ENCODE measurements at places on chromosomes 6 and 20. TPM values are rescaled to one million over a fixed set of nuclear protein-coding genes. Genes with fewer than 3 reads are reported as not detected.

- peak; percentile 10 for DNase-seq
Observed at GRCh38 chr6:130724089-130724488, 103.1 kb upstream of the SMLR1 start.

PGBD1 gene
- total RNA-seq: 1.5 TPM

GHRH gene
- not detected for total RNA-seq

DNA sequence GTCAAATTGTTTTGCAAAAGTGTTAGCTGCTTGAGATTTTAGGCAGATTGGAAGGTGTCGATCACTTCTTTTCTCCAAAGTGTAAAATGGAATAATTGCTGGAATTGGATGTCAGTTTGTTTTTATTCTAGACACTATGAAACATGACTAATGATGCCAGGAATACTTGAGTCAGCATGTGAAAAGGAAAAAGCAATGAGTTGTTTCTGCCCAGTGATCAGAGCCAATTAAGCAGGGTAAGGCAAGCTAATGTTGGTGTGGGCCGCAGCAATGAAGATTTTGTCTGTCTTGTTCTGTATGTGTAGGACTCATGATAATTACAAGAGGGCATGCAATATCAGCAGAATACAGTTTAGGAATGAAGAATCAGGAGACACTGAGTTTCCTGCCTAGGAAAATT lies 110.3 kb downstream of the CARMIL1 start:
- DNase-seq: no peak

DNA sequence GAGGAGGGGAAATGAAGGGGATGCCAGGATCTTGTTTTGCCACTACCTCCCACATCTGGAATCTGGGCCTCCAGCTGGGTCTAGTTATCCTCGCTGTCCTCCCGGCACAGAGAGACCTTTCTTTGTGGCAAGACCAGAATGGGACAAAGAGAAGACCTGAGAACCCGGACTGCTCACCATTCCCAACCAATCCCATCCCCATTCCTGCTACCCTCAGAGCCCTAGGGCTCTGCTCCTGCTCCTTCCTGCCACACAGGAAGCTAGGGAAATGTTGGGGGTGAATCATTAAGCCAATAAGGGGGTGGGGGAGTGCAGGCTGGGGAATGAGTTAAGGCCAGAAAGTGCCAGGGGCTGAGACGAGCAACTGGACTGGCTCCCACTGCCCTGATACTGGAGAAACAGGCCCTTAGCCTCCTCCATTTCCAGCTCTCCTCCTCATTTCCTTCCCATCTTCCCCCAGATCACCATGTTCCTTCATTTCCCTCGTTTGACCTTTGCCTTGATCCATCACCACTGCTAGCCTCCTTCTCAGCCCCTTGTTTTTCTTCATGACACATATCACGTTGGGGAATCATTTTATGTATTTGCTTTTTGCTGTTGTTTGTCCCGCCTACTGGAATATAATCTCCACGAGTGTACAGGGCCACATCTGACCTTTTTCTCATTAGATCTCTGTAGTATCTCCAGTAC lies 4.6 kb upstream of the IER3 start:
- no peak for DNase-seq

DNA sequence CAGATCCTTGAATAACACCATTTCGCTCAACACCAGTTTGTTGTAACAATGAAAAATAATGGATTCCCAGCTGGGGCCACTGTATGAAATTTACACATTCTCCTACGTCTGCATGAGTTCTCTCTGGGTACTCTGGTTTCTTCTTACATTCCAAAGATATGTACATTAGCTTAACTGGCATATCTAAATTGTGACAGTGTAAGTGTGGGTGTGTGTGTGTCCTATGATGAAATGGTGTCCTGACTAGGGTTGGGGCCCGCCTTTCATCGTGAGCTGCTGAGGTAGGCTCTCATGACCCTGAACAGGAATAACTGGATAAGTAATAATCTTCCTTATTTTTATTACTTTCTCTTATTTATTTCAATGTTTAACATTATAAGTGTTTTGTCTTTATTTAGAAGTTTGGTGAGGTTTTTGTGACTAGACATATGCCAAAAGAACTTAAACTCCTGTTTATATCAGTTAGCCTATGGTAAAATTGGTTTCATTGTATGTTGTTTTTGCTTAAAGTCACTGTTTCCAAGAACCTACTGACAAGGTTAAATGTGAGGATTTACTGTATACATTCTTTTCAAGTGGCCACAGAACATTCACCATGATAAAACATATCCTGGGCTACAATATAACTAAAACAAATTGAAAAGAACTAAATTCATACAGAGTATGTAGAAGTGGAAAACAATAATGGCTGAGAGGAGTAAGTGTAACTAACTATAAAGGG lies 42.4 kb downstream of the RBL1 start:
- no peak for DNase-seq

MYMX gene
- not detected for total RNA-seq

- DNase-seq: no peak
Observed at GRCh38 chr6:43810965-43811732, 41.1 kb downstream of the VEGFA start.

ARHGAP40 gene
- not detected for total RNA-seq

- DNase-seq: peak; percentile 40
Observed at GRCh38 chr20:32206760-32207625, 550 bp downstream of the PLAGL2 start.

GRCh38 chr20:54025251-54025771 lies 45.1 kb downstream of the BCAS1 start:
- DNase-seq: no peak

DNA sequence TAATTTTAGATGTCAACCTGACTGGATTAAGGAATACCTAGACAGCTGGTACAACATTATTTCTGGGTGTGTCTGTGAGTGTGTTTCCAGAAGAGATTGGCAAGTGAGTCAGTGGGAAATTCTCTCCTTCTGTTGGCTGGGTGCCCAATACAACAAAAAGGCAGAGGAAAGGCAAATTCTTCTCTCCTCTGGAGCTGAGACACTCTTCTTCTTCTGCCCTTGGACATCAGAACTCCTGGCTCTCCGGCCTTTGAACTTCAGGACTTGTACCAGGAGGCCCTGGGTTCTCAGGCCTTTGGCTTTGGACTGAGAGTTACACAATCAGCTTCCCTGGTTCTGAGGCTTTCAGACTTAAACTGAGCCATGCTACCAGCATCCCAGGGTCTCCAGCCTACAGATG lies 7.8 kb upstream of the BTN3A1 start:
- no peak for DNase-seq

MTFR2 gene
- total RNA-seq: 2.1 TPM

- peak; percentile 45 for DNase-seq
Observed at GRCh38 chr6:3850451-3851203, 1.5 kb downstream of the FAM50B start.

- DNase-seq: peak; percentile 30
Observed at GRCh38 chr6:152952866-152953509, 29.9 kb downstream of the FBXO5 start.

- peak; percentile 79 for DNase-seq
Observed at GRCh38 chr6:26327450-26328264, 37.3 kb upstream of the BTN3A2 start.

- peak; percentile 78 for DNase-seq
Observed at GRCh38 chr20:57346477-57346876, 4.6 kb upstream of the RAE1 start.

DNA sequence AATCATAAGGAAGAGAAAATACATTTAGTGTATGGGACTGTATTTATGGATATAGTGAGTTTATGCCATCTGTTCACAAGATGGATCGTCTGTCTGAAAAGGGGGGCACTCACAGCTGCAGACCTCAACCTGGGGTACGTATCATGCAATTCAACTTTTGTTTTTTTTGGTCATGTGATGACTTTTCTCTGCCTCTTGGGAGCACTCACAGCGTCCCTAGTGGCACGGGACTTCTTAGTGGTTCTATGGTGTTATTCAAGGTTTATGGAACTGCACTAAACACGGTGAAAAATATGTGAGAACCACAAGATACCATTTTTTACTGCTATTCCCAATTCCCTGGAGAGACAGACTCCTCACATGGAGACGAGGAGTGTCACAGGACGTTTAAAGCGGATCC lies 60.4 kb upstream of the MPC1 start:
- no peak for DNase-seq

VWA7 gene
- 3.2 TPM for total RNA-seq

DNA sequence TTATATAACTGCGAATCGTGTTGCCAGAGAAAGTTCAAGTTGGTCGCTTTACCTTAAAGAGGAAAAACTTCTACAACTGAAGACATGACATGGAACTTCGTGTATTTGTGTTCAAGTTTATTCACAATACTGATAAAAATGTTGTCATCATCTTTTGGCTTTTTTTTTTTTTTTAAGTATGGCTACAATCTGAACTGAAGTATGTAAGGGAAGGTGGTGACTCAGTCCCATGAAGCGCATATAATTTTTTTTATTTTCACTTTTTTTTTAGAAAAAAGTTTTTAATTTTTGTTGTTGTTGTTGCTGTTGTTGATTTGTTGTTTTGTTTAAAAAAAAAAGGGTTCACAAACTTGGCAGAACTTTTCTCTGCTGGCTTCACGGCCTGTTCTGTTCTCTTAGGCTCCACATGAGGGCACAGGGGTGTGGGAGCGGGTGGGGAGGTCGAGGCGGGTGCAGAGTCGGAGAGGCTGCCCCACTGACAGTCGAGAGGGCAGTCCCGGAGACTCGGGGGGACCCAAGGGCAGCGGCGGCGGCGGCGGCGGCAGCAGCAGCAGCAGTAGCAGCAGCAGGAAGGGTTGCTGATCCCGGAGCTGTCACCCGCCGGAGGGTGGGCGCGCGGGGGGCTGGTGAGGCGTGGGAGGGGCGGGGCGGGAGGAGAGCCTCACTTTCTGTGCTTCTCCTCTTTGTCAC lies 17.0 kb downstream of the TFAP2A start:
- DNase-seq: no peak

DNA sequence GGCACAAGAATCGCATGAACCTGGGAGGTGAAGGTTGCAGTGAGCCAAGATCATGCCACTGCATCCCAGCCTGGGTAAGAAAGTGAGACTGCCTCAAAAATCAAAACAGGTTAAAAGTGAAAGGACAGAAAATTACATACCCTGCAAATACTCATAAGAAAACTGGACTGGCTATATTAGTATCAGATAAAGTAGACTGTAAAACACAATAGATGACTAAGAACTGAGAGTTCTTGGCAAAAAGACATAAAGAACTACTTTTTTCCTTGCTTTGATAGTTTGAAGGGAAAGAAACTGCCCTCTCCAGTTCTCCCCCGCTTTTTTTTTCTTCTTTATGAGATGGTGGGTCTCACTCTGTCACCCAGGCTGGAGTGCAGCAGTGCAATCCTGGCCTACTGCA lies 17.0 kb downstream of the SNX3 start:
- DNase-seq: no peak

- DNase-seq: peak; percentile 73
Observed at GRCh38 chr6:56359201-56359899, 112.0 kb upstream of the COL21A1 start.

DNA sequence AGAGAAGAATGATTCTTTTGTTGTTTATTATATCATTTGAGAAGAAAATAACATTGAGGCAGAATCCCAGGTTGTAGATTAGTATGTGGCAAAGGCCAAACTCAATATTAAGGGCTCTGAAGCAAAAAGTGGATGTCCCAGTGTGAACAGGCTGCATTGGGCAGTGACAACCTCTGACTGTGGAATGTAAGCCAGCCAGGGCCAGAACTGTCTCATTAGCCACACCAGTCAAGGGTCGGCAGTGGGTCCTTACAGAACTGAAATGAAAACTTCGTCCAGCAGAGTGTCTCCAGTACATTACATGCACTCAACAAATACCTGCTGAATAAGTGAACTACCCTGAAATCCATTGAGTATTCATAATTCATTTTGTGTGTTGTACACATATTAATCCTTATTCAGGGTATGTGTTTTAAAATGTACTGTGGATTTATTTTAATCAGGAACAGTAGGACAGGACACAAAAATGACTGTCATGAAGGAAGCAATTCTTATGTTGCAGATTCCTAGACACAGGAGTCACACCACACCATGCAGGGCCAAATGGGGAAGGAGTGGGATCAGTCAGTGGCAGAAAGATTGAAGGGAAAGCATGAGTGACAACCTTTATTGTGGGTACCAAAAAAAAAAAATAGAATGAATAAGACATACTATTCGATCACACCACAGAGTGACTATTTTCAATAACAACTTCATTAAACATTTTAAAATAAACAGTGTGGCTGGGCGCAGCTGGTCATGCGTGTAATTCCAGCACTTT lies 64.9 kb upstream of the UTRN start:
- no peak for DNase-seq

PTK6 gene
- 0.16 TPM for total RNA-seq

COL11A2 gene
- 0.94 TPM for total RNA-seq

DNA sequence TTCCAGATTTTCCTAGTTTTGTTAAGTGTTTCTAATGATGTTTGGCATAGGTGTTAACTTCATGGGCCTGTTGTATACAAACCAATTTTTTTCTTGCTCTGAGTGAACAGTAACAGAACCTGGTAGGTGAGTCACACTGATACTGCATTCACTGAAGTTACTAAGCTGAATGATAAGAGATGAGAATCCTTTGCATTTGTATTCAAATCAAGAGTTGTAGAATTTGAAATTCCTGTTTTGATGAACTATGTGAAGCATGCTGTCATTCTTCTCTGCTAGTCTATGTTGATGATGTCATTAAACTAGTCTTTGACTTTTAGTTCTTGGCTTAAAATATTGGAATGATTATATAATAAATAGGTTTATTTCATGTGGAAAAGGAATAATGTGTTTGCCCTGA lies 37.9 kb downstream of the PTPRA start:
- DNase-seq: no peak

GJA10 gene
- not detected for total RNA-seq

SNRPB2 gene
- total RNA-seq: 43.0 TPM

DNA sequence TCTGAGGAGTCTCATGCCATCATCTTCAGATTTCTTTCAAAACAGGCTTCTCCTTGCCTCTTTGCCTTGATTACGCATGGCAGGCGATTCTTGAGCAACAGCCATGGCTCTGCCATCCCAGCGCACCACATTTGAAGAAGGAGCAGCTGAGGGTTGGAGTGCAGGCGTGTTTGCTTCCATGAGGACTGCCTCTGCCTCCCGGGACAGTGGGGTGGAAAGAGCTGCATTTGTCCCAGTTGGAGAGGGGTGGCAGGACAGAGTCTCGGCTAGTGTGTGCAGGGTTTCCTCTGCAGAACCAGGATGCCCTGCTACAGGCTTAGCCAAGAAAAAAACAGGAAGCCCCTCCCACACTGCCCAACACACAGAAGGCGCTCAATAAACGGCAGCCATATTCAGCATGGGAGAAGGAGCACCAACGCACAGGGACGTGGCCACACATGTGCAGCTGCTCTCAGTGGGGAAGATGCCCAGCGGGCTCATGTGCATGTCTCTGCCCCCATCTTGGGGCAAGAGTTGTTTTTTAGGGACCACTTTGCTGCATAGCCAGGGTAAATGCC lies 36.6 kb downstream of the IRF4 start:
- DNase-seq: no peak

All from natural killer cell (primary cell).